Activated CD4-positive, alpha-beta T cell treated with anti-CD3 and anti-CD28 coated beads for 4 hours (primary cell): ENCODE measurements at places on chromosomes 16 and 17.

- peak; percentile 12 for DNase-seq
Measured at GRCh38 chr16:53892155-53892554, 188.2 kb downstream of the FTO start.

DNA sequence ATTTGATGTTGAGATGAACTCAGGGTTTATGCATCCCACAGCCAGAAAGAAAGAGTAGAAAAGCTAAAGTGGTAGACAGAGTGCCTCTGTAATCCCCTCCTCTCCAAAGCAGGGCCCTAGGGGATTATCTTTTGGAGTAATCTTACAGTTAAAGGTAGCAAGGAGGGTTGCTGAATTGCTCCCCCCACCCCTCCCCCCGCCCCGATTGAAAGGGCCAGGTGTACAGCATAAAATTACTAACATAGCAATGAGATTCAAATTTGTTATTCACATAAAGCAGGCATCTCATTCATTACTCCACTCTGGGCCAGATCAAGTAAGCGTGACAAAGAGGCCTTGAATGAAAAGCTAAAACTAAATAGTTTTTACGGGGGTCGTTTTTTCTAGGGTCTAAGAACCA is 72.7 kb downstream of the STH start:
- DNase-seq = no peak

GRCh38 chr16:57645691-57646387 is 17.4 kb downstream of the ADGRG1 start:
- no peak for DNase-seq

GRCh38 chr16:15907863-15908478 is 19.6 kb upstream of the CEP20 start:
- peak; percentile 7 for DNase-seq

DNA sequence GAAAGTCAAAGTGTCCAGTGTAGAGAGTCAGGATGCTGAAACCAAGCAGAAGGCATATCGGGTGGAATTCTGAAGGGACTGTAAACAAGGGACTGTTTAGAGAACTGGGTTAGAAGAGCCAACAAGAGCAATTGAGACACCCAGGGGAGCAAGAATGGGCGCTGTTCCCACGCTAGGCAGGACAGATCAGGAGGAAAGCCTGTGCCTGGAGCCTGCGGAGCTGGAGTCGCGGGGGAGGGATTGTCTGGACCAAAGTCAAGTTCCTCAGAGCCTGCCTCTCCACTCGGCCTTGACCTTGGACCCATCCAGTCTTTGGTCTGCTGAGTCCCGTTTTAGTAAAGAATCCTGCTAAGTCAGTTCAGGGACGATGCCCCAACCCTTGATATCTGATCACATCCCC is 14.7 kb upstream of the KLHL36 start:
- DNase-seq = no peak

- no peak for DNase-seq
Measured at GRCh38 chr16:10103118-10103517, 79.1 kb downstream of the GRIN2A start.

- DNase-seq = no peak
Measured at GRCh38 chr17:56718515-56718914, 115.2 kb downstream of the C17orf67 start.
